Activated naive CD4-positive, alpha-beta T cell treated with anti-CD3 and anti-CD28 coated beads, Interleukin-2, amount 50 U/mL, for 16 hours (primary cell): ENCODE measurements at places on chromosomes 13 and 19.

- DNase-seq: no peak
Observed at GRCh38 chr13:23427342-23427843, 6.1 kb downstream of the SACS start.

- DNase-seq: no peak
Observed at GRCh38 chr19:41533671-41534215, 42.2 kb upstream of the CEACAM21 start.

- DNase-seq: no peak
Observed at GRCh38 chr13:36918246-36919131, 1.5 kb downstream of the SMAD9 start.

GRCh38 chr19:47415953-47416642 is 3.2 kb downstream of the MEIS3 start:
- no peak for DNase-seq

DNA sequence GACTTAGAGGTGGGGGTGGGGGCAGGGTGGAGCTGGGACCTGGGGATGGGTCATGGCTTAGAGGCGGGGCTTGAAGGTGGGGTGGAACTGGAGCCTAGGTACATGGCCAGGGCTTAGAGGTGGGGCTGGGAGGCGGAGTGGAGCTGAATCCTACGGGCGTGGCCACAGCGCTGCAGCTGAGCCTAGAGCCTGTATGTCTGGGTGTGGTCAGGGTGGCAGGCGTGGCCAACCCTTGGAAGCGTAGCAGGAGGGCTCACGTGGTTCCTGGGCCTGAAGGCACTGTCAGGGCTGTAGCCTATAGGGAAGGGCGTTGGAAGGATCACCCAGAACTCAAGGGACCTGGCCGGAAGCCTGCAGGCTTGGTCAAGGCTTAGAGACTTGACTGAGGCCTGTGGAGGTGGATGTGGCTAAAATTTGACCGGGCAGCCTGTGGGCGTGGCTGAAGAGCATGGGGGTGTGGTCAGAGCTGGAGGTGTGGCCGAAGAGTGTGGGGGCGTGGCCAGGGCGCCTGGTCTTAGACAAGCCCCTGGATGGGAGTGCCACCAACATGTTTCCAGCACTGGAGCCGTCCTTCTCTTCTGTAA is 24.3 kb downstream of the COLGALT1 start:
- no peak for DNase-seq

DNA sequence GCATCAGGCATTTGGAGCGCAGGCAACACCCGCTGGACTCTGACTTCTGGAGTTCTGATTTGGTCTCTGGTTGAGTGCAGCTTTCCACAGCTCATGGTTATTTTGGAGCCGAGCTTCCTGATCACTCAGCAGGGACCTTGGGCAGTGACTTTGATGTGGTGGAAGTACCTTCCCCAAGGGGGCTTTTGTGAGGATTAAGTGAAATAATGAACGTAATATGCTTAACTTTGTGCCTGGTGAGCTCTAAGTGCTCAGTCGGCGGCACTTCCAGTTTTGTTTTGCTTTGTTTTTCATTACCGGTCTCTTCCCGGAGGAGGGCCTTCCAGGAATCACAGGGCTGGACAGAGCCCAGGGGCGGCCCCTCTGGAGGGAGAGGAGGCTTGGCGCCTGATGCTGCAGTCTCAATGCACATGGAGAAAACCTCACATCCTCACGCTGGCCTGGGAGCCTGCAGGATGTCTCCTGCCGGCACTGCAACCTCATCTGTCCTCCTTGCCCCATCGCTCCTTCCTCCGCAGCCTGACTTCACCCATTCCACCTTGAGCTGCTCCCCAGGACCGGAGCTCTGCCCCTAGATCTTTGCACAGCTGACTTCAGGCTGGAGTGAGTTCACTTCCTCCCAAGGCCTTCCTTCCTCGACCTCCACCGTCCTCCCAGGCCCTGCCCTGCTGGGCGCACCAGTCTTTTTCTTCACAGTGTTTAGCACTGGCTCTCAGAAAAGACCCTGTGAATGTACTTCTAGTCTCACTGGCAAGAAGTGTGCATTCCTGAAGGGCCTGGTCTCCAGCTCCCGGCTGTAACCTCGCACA is 1.5 kb downstream of the PLEKHF1 start:
- no peak for DNase-seq

- DNase-seq: no peak
Observed at GRCh38 chr19:35099155-35099896, 16.3 kb upstream of the FXYD3 start.

- no peak for DNase-seq
Observed at GRCh38 chr13:51258612-51259548, 36.7 kb downstream of the FAM124A start.

DNA sequence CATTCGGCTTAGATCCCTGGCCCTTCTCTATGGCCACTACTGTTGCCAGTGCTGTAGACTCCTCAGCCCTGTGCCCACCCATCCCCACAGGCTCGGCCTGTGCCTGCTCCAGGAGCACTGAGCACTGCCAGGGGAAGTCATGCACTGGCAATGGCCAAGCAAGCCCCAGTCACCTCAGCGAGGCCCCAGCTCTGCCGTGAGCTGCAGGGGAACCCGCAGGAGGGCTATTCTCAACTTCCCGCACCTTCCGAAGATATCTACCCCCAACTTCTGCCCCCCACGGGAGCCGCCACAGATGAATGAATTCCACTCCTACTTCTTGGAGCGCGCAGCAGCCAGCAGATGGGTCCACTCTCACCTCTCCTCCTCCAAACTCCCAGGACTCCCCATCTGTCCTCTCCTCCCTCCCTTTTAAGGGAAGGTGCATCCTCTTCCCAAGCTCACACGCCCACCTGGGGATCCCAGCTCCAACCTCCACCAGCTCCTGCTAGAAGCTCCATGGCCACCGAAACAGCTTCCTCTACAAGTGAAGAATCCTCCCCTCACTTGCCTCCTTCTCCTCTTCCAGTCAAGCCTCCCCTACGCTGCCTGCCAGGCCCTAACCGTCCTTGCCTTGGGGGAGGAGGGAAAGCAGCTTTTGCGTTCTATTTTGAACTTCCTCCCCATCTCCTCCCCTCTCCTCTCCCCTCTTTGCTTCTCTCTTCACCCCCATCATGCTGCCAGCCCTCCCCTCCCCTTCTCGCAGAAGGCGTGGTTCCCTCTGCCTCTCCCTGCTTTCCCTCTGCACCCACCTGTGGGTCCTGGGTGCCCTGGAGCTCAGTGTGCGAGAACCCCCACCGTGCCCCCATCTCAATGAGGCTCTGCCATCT is 52.2 kb downstream of the PEPD start:
- DNase-seq: no peak

DNA sequence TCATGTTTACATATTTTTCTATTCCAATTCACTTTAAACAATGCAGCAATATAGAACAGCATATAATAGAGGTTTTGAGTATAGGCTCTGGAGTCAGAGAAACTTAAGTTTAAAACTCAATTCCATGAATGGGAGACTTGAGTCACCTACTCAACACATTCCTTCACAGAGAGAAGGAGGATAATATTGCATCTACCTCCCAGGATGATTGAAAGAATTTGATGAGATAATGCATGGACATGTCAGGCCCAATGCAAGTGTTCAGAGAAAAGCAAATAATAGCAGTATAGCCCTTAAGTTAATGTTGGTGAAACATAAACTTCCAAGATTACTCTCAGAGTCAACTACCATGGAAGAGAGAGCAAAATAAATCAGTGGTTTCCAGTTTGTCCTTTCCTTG is 170.2 kb downstream of the DCLK1 start:
- no peak for DNase-seq

DNA sequence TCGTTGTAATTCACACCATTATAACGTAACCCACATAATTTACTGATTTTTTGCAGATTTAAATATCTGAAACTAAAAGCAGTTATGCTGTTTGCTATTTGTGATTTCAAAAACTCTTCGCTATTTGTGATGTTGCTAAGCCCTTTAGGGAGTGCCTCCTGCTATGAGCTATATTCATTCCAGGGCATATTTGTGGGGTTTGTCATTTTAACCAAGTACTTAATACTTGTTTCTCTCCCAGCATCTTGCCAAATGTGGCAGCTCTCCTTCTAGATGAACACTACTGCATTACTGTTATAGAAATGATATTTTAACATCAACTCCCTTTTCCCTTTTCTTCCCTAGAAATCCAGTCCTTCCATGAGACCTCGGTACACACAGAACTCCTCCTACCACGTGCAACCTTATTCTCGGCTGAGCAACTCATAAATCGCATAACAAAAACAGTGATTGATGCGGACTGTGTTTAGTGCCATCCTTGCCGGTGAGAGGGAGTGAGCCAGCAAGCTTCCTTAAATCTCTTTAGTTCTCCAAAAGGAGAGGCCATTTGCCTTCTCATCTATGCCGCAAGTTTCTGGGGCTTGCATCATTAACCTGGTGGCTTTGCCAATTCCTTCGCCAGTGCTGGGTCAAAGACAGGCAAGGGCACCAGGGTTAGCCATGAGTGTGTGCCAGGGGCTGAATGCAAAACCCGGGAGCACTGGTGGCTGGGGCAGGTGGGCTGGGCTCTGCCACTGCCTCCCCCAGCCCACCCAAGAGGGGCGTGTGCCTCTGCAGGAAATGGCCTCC is 33.4 kb downstream of the RFX2 start:
- no peak for DNase-seq

DNA sequence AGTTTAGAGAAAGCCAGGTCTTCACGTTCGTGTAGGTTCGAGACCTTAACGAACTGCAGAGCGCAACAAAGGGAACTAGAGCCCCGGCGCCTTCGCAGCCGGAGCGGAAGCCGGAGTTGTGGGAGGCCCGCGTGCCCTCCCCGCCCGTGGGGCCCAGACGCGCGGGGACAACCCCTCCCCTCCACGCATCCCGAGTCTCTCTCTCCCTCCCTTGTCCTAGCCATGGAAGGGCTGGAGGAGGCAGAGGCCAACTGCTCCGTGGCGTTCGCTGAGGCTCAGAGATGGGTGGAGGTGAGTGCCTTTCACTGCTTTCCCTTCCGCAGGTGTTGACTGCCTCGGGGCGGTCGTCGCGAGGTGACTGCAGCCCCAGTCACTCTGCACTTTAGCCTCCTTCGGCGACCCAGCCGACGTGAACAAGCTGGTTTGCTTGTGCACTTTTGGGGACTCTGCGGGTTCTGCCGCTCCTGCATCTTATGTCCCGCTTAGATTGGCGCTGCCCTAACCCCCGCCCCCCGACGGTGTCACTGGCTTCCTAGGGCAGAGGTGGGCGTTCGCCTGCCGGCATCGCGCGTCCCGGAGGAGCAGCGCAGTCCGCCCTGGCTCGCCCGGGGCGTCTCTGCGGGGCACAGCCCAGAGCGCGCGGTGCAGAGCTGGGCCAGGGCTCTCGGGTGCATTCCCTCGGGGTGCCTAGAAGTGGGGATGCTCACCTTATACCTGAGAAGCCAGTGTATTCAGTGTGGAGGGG is 478 bp downstream of the LMO7 start:
- DNase-seq: peak; percentile 42

- DNase-seq: no peak
Observed at GRCh38 chr19:40178756-40179155, 12.5 kb upstream of the MAP3K10 start.

- no peak for DNase-seq
Observed at GRCh38 chr13:107342747-107343146, 774.8 kb upstream of the ARGLU1 start.

DNA sequence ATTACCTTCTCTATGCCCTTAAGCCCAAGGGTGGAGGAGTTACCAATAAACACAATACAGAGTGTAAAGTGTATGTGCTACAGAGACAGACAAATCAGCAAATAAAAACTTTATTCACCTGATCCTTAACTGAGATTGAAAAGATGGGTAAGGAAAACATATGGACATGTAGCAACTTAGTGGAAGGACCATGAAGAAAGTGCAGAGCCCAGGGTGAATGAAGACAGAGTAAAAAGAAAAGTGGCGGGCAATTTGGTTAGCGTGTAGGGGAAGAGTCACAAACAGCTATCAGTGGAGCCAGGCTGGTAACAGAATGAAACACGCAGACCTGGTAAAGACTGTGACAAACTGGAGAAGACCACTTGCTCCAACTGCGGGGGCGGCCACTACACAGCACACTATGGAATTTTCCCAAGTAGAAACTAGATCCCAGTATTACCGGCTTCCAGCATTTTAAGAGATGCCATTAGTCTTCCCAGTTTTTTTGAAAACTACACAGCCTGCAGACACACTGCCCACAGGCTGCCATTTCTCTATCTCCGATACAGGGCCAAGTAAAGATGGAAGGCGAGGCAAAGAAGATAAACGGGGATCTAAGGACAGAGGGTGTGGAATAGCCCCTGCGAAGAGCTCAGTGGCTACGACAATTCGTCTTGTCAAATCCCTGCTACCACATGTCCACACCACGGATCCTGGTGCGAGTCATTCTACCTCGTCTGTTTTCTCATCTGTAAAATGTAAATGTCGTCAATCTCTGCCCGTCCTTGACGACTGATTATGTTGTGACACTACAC is 1.2 kb downstream of the UQCRFS1 start:
- no peak for DNase-seq

- DNase-seq: no peak
Observed at GRCh38 chr13:72303941-72304746, 423.3 kb downstream of the MZT1 start.

DNA sequence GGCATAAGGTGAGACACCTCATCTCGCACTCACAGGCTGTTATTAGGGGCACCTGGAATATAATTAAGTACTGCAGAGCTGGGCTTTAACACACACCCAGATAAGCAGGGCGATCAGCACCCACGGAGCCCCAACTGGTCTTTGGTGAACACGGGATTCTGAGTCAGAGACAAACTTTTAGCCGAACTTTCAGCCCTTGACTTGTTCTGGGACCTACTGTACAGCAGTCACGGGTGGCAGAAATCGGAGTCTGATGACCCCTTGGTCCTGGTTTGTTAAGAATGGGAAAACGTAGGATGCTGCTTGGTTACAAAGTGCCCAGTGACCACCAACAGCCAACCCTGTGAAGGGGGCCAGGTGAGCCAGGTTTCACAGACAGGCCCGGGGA is 9.0 kb downstream of the SH3GL1 start:
- DNase-seq: no peak
